ENCODE measurements at places on chromosomes 12 and 14.

DNA sequence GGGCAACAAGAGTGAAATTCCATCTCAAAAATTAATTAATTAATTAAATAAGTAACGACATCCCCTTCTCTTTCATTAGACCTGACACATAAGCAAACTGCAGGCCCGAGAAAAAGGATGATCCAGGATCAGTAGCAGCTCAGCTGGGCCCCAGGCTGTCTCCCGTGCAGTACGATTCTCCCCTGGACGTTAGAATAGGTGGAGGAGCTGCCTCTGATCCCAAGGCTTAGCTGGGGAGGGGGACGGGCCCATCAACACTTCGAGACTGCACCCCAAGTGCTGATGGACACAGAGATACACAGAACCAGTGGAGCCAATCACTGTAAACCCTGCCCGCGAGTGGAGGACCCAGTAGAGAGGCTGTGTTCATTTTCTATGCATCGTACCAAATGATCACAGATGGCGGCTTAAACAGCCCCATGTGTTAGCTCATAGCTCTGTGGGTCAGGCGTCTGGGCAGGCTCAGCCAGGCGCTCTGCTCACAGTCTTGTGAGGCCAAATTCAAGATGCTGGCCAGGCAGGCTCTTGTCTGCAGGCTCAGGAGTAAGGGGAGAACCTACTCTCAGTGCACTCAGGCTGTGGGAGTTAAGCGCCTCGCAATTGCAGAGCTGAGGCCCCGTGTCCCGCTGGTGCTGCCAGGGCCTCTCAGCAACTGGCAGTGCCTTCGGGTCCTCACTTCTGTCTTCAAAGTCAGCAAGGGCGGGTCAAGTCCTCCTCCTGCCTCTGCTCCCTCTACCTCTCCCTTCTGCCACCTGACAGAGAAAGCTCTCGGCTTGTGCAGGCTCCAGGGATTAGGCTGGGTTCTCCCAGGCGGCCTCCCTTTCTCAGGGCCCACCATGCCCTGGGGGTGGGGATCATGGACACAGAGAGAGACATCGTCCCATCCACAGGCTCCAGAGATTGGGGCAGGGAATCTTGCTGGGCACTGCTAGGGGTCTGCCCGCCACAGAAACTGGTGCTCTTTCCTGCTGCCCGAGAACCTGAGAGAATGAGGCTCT lies 26.4 kb downstream of the RIMBP2 start:
- no peak for DNase-seq

DNA sequence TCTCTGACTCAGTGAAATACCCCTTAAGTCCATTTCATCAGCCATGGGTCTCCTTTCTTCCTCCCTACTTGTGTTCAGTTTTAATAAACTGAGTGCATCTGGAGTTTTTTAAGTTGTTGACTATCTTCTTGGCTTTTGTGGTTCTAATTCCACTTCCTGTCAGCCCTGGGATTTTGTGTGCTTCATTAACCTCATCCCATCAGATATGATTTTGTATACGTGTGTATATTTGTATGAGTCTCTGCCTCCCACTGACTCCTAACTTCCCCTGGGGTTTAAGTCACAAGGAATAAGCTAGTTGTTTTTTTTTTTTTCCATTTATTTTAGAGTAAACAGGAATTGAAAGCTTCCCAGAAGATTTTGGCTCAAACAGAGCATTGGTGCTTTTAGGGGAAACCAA lies 62.7 kb downstream of the TTLL5 start:
- no peak for DNase-seq

DNA sequence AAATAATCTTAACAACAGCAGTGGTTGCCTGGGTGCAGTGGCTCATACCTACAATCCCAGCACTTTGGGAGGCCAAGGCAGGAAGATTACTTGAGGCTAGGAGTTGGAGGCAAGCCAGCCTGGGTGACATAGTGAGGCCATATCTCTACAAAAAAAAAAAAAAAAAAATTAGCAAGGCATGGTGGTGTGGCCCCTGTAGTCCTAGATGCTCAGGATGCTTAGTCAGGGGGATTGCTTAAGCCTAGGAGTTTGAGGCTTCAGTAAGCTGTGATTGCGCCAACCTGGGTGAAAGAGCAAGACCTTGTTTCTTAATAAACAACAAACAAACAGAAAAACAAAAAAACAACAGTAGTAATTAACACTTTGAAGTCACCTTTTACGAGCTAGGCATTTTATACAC lies 642 bp upstream of the ACSM4 start:
- no peak for DNase-seq

DNA sequence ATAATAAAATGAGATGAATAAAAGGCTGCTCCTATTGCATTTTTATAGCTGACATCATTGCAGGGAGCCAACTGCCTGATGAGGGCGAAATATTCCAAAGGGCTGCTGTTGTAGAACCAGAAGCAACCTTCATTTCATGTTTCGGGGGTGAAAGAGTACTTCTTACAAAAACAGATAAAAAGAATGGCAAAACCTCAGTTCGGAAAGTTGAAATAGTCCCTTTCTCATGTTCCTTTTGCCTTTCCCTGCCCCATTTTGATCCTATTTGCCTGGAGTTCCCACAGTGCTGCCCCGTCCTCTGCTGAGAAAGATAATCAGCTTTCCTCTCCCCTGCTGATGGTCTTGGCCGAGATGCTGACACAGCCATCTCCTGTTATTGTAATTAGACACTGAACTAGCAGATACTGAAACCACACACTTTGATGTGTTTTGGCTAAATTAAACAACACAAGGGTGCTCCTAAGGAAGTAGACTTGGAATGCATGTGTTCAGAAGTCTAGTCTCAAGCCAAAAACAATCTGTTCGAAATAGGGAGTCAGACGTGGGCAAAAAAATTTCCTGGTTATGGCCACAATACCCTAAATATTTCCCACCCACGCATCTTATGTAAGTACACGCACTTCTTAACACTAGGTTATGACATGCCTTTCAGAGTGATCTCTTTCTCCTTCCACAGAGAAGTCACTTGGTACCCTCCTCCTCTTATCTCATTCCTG lies 117.2 kb downstream of the PPM1H start:
- no peak for DNase-seq

DNA sequence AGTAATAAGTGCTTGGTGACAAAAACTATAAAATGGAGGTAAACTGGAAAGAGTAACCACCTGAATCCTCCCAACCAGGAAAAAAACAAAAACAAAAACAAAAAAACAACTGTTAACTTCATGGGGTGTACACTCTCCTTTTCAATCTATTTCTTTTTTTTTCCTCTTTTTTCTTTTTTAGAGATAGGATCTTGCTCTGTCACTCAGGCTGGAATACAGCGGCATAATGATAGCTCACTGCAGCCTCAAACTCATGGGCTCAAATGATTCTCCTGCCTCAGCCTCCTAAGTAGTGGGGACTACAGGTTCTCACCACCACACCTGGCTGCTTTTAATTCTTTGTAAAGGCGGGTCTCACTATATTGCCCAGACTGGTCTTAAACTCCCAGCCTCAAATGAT lies 76.8 kb downstream of the PHLDA1 start:
- DNase-seq: no peak

- no peak for DNase-seq
These were observed 271.0 kb downstream of the APAF1 start for GRCh38 chr12:98916106-98916505.

- no peak for DNase-seq
These were observed 75.1 kb upstream of the ATP2A2 start for GRCh38 chr12:110205931-110206330.

DNA sequence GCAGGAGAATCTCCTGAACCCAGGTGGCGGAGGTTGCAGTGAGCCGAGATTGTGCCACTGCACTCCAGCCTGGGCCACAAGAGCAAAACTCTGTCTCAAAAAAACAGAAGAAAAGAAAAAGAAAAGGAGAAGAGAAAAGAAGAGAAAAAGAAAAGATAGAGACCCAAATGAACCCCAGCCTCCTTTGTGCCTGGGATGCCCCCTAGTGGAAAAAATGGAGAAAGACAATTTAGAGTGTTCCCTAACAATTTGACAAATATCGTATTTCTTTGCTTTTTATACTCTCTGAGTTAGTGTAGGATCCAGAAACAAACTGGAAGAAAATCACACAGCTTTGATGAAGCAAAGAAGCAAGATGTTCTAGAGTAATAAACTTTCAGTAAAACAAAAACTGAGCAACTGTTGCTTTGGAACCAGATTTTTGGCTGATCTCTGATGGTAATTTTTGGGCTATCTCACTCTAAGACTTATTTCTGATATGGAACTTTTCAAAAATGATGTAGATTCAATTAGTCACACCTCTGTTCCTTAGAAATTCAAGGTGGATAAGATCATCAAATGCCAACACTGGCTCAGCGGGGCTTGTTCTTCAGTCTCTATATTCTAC lies 18.6 kb upstream of the PRKAB1 start:
- no peak for DNase-seq

- no peak for DNase-seq
These were observed 8.1 kb downstream of the BTBD6 start for GRCh38 chr14:105256292-105256960.

DNA sequence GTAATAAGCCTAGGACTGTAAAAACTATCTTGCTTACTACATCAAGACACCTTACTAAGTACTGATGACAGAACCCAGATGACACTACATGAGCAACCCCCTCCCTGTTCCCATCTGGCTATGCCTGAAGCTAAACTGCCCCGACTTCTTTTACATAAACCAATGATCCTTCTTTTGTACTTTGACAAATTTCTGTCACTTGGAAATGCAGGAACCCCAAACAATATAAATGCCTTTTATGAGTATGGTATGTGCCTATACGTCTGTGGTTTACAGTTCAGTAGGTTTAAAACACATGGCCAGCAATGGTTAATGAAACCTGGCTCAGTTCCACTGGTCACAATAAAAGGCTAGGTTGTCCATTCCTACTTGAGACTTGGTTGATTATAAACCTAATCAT lies 6.1 kb downstream of the SYCP3 start:
- no peak for DNase-seq

DNA sequence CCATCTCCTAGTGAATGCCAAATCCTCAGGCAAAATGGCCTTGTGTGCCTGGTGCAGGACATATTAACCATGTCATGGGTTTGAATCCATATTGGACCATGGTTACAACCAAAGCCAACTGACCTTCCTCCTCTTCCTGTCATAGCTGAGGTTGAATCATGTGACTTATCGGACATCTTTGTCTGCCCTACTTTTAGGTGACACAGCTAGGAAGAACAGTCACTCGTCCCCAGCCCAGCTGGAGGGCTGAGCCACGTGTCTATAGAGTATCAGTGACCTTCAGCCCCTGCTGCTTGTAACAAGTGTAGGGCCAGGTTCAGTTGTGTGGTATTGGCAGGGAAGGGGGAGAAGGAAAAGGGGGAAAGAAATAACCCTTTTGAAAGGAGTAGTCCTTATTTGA lies 225.2 kb downstream of the KTN1 start:
- DNase-seq: no peak

DNA sequence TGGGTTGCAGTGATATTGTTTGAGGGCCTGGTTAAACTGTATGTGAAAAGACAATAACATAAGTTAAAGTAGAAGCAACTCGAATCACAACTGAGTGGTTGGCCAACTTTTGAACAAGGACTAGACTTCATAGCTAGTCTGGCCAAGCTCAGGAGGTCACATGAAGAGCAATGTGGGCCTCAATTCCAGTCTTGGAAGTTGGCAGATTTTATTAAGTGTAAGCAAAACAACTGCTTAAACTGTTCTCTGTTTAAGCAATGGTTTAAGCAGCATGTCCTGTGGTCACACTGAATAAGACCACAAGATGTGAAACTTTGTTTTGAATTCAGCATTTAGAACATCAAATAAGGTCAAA lies 100.4 kb downstream of the TMTC3 start:
- DNase-seq: no peak

DNA sequence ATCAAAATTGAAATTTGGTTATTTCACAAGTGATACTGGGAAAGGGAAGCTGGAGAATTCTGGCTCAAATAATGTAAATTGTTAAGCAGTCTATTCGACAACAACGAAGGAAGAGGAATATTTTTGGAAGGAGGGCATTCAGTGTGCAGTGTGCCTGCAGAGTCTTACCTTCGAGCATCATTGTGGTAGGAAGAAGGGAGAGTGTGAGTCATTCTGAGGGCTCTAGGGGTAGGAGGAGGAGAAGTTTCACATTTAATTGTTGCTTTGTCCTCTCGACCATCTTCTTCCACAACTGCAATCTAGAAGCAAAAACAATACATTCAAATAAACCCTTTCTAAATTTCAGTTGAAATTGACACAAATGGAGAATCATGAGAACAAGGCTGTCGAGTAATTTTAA lies 263.0 kb downstream of the ACSS3 start:
- no peak for DNase-seq

- no peak for DNase-seq
These were observed 51.7 kb upstream of the KICS2 start for GRCh38 chr12:64273527-64274403.

DNA sequence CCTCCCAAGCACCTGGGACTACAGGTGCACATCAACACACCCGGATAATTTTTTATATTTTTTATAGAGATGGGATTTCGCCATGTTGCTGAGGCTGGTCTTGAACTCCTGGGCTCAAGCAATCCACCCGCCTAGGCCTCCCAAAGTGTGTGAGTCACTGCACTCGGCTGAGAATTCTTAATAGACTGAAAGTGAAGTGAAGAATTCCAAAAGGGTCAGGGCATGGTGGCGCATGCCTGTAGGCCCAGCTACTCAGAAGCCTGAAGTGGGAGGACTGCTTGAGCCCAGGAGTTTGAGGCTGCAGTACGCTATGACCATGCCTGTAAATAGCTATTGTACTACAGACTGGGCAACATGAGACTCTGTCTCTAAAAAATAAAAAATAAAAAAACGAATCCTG lies 43.7 kb downstream of the TCHP start:
- DNase-seq: no peak

- DNase-seq: no peak
These were observed 1401.9 kb upstream of the FLRT2 start for GRCh38 chr14:84128050-84128449.

GRCh38 chr12:12612358-12612757 lies 682 bp downstream of the CREBL2 start:
- peak; percentile 27 for DNase-seq

GRCh38 chr14:93747560-93747959 lies 40.7 kb downstream of the PRIMA1 start:
- DNase-seq: no peak

DNA sequence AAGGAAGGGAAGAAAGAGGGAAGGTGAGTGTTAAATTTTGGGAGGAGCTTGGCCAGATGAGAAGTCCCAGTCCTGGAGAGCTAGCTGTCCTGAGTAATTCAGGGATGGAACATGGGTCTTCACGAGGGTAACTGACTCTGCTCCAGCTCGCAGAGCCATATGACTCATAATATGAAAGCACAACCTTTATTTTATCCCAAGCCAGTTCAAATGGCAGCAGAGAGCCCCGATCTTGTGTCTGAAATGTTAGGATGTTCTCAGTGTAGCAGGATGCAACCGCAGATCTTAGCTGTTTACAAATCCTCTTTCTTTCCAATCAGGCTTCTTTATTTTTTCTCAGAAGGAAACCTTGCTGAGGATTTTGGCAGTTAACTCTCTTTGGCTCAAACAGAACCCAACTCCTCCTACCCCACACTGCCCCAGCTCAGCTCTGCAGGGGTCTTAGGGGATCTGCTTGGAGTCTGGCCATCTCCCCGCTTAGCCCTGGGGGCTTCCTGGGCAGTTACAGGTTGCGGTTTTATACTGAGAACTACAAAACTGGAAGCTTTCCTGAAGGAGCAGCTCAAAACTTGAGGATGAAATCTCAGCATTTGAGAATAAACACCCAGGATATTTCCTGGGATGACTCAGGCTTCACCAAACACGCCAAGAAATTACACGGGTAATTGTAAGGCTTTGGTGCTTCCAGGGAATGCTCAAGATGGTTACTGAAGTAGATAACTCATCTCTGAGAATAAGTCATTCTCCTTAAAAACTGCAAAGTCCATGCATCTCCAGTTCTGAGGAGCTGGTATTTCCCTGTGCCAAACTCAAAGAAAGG lies 92.5 kb downstream of the VCPKMT start:
- no peak for DNase-seq

All from thymus (tissue), 14 donors.